Stimulated activated naive CD8-positive, alpha-beta T cell treated with anti-CD3 and anti-CD28 coated beads, Interleukin-15, amount 100 ng/mL, for 72 hours (primary cell): ENCODE measurements at places on chromosomes 12 and 14.
A peak's percentile ranks its signal among the peaks of the same experiment; 100 is the strongest.

- no peak for DNase-seq
These were observed 158.6 kb downstream of the SLC41A2 start for GRCh38 chr12:104799458-104799857.

GRCh38 chr14:103340480-103341212 lies 6.6 kb downstream of the EIF5 start:
- DNase-seq, result no peak

- no peak for DNase-seq
These were observed 5.7 kb downstream of the PHLDA1 start for GRCh38 chr12:76025601-76026575.

- no peak for DNase-seq
These were observed 362.1 kb upstream of the STXBP6 start for GRCh38 chr14:25411781-25412757.

GRCh38 chr12:66605293-66605692 lies 73.6 kb downstream of the GRIP1 start:
- no peak for DNase-seq

DNA sequence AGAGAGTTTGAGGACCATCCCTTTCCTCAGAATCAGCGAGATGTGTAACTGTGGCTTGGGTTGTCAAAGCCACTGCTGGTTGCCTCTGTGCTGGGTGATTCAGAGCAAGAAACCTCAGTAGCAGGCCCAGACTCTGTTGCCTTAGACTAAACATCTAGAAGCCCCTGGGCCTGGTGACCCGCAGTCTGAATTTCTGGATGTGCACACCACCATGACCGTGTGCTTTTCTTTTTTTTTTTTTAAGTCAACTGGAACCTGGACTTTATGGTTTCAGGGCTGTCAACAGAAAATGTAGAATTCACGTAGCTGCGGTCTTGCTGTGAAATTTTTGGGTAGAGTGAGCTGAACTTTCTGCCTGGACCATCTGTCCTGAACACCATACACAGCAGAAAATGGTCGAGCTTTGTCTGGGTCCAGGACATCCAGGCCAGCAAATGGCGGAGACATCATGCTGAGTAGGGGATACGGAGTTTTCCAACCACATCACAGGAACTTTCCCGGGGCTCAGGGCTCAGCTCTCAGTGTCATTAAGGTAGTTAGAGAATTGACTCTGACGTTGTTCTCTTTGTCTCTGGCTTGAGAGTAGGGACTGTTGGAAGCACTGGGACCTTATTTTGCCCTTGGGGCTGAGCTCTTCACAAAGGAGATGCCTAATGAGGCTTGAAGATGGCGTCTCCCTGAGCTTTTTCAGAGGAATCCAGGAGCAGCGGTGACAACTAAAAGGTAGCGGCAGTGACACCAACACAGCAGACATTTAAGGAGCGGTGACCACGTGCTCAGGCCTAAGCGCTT lies 23.0 kb upstream of the BATF start:
- peak; percentile 24 for DNase-seq

GRCh38 chr12:92140896-92141536 lies 4.6 kb downstream of the BTG1 start:
- DNase-seq, result no peak

DNA sequence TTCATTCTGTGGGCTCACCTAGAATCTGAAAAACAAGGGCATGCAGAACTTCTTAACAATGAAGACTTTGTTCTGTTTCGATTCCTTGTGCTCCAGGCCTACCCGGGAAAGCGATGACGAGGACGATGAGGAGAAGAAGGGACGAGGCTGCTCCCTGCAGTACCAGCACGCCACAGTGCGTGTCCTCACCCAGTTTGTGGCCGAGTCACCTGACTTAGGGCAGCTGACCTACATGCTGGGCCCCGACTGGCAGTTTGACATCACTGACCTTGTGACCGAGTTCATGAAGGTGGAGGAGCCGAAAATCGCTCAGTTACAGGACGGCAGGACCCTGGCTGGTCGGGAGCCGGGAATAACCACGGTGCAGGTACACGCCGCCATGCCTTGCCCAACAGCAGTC lies 585.4 kb downstream of the AACS start:
- no peak for DNase-seq

DNA sequence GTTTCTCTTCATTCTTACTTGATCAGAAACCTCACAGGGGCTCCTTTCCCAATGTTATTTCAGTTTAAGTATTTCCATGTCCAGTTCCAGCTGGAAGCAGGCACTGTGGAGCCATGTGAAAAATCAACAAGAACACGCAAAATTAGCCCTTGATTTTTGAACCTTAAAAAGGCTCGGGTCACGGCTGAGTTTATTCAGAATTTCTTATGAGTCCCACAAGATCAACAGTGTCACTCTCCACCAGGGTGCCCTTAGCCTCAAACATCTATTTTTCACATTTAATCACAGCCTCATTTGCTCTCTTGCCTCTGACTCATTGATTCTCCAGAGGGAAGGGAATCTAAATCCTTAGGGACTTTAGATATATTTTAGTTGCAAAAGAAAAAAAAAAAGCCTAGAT lies 157.7 kb upstream of the AVPR1A start:
- DNase-seq, result no peak

GRCh38 chr12:17035372-17035771 lies 429.4 kb upstream of the LMO3 start:
- DNase-seq, result no peak

- no peak for DNase-seq
These were observed 448.8 kb upstream of the CCDC196 start for GRCh38 chr14:66037361-66037760.

DNA sequence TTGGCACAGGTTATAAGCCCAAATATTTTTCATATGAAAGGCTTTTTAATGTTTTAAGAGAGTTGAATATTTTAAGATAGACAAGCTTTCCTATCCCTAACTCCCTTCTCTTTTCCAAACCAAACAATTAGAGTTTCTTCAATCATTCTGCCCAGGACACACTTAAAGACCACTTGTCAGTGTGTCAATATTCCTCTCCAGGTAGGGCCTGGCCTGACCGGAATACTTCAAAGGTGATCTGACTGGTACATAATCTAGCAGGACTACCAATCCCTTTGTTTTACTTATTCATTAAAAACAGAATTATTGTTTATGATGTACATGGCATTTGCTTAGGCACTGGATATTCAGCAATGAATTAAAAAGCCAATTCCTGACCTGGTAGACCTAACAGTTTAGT lies 24.2 kb upstream of the SNRPF start:
- DNase-seq, result no peak

- no peak for DNase-seq
These were observed 257.8 kb downstream of the DPF3 start for GRCh38 chr14:72636094-72636493.

- DNase-seq, result no peak
These were observed 5.0 kb downstream of the BIN2 start for GRCh38 chr12:51318846-51319599.

GRCh38 chr12:115492553-115492952 lies 784.9 kb downstream of the MED13L start:
- DNase-seq, result no peak

GRCh38 chr14:31949709-31950108 lies 127.4 kb upstream of the ARHGAP5 start:
- no peak for DNase-seq

DNA sequence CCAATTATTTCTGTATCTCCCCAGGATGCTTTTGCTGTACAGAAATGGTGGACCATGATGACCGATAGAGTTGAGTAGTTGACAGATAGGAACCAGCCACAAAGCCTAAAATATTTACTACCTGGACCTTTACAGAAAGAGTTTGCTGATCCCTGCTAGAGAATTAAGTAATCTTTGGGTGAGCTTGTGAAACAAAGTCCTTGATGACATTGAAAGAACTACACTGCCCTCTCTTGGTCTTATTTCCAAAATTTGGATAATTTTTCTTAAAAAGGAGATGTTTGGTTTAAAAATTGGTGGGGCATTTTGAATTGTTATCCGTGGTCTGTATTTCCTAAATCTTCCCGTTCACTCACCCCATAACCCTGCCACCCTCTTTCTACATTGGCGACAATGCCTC lies 13.7 kb upstream of the TCTN1 start:
- DNase-seq, result no peak

DNA sequence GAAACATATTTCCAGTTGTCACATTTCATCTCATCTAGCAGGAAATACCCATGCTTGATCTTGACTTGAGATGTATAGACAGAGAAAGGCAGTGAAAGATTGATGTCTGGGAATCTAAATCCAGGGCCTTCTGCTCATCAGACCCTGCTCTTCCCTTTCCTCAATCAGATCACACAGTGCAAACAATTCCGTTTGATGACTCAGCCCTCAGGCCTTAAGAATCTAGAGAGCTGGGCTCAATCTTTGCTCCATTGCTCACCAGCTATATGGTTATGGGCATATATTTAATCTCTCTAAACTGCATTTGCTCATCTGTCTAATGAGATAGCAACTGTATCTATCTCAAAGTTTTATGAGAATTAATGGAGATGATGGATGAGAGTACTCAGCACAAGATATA lies 201.8 kb upstream of the CCDC196 start:
- DNase-seq, result no peak

DNA sequence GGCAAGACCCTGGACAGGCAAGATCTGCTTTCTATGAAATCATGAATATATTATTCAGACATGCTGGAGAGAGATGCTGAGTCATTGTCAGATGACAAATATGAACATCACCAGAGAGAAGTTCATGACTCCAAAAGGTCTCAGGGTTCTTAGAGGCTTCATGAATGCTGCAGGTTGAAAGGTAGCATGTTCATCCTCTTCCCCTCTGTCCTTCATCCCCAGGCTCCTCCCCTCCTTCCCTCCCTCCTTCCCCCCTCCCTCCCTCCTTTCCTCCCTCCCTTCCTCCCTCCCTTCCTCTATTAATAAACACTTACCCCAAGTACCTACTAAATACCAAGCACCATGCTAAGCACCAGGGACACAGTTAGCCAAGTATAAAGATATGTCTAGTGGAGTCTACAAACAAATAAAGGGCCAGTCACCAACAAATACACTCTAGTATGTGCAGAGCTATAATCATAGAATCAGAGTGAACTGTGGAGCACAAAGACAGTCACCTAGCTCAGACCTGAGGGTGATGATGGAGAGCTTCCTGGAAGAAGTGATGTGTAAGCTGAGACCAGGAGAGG lies 46.2 kb downstream of the RPH3A start:
- no peak for DNase-seq

- DNase-seq, result no peak
These were observed 163.7 kb upstream of the FLRT2 start for GRCh38 chr14:85366226-85366625.

GRCh38 chr12:86834217-86834616 lies 578.0 kb upstream of the MGAT4C start:
- no peak for DNase-seq

DNA sequence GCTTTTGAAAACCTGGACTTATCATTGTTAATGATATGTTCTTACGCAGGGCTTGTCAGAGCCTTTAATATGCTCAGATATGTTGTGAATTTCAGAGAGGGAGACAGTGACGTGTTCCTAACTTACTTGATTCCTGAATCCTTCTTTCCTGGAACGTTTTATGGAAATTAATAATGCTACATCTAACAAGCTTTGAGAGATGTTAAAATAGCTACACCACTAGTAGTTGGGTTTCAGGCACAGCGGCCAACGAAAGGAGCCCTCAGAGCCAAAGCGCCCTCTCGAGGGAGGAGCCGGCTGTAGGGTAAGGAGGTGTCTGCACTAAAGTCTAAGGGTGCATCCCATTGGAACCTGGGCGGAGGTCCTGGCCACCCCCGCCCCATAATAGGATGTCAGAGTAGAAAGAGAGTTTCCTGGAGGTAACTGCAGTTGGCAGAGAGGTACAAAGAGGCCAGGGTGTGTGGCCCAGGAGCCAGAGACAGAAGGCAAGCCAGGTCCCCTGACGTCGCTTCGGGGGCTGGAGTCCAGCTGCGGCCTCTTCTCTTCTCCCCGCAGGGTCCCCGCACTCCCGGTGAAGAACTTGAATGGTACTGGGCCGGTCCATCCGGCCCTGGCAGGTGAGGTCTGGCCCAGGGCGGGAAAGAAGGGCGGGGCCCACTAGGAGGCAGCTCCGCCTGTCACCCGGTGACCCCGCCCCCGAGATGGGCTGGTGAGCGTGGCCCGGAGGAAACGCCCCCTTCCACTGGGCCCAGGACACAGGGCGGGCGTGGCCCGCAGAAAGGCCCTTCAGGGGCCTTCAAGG lies 36.3 kb downstream of the DTX1 start:
- no peak for DNase-seq

- no peak for DNase-seq
These were observed 10.0 kb upstream of the ITGA5 start for GRCh38 chr12:54429014-54429471.

DNA sequence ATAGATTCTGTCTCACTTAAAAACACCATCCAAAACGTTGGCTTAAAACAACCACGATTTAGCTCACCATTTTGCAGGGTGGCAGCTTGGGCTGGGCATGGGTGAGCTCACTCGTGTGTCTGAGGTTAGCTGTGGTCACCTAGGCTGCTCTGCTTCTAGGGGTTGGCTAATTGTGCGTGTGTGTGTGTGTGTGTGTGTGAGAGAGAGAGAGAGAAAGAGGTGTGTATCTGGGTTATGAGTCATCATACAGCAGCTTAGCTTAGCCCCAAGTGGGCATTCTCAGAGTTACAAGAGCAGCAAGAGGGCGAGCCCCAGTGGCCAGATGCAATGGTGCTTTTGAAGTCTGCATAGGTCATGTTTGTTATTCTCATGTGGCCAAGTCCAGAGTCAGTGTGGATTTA lies 6.0 kb downstream of the FBXW8 start:
- DNase-seq, result peak; percentile 44

GRCh38 chr12:24436667-24437066 lies 487.2 kb upstream of the SOX5 start:
- no peak for DNase-seq

DNA sequence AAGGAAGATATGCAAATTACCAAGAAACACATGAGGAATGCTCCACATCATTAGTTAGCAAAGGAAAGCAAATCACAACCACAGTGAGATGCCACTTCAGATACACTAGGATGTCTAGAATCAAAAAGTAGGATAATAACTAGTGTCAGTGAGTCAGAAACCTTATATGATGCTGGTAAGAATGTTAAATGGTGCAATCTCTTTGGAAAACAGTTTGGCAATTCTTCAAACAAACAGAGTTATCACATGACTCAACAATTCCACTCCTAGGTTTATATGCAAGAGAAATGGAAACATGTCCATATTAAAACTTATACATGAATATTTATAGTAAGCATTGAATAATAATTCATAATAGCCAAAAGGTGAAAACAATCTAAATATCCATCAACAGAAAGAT lies 220.9 kb downstream of the FOXG1 start:
- DNase-seq, result no peak

DNA sequence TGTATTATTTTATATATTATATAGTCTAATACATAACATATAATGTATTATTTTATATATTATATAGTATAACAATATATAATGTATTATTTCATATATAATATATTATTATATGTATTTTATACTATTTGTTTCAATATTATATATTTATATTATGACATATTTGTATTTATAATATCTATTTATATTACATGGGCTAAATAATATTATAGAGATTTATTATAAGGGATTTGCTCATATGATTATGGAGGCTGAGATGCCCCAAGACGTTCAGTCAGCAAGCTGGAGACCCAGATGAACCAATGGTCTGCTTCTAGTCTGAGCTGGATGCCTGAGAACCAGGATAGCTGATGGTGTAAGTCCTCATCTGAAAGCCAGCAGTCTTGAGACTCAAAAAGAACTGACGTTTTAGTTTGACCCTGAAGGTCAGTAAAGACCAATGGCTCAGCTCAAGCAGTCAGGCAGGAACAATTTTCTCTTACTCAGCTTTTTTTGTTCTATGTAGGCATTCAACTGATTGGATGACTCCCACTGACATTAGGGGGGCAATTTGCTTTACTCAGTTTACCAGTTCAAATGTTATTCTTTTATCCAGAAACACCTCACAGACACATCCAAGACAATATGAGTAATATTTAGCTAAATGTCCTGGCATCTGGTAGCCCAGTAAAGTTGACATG lies 130.4 kb downstream of the FLRT2 start:
- DNase-seq, result no peak
